ENCODE measurements at places on chromosomes 2 and 18. TPM values are rescaled to one million over a fixed set of nuclear protein-coding genes. Genes with fewer than 3 reads are reported as not detected.

MTIF2 gene
- total RNA-seq = 43.0 TPM

GORASP2 gene
- total RNA-seq = 30.3 TPM

DYNAP gene
- not detected for total RNA-seq

TWIST2 gene
- total RNA-seq = 17.8 TPM

RPL37A gene
- total RNA-seq = 3,651 TPM

UGT1A7 gene
- total RNA-seq = not detected

TMEFF2 gene
- 0.26 TPM for total RNA-seq

VIL1 gene
- not detected for total RNA-seq

ARHGAP25 gene
- 0.50 TPM for total RNA-seq

EFR3B gene
- total RNA-seq = 3.3 TPM

GPR39 gene
- 7.5 TPM for total RNA-seq

TBR1 gene
- not detected for total RNA-seq

SCYGR4 gene
- not detected for total RNA-seq

OSR1 gene
- total RNA-seq = 120 TPM

RND3 gene
- total RNA-seq = 285 TPM

UGT1A3 gene
- total RNA-seq = not detected

HMSD gene
- total RNA-seq = not detected

R3HDM1 gene
- 4.0 TPM for total RNA-seq

KCNE4 gene
- total RNA-seq = 10.8 TPM

REG3G gene
- not detected for total RNA-seq

STARD6 gene
- total RNA-seq = 0.53 TPM

NCOA1 gene
- total RNA-seq = 18.2 TPM

CFC1 gene
- not detected for total RNA-seq

SOX11 gene
- not detected for total RNA-seq

TRIM54 gene
- 0.13 TPM for total RNA-seq

COL4A3 gene
- total RNA-seq = 16.2 TPM

PTPRN gene
- 0.25 TPM for total RNA-seq

SLC4A5 gene
- 0.31 TPM for total RNA-seq
